Natural killer cell (primary cell): ENCODE measurements at places on chromosomes 3 and 15. TPM values are rescaled to one million over a fixed set of nuclear protein-coding genes. Genes with fewer than 3 reads are reported as not detected.

The TERC gene
- total RNA-seq = 2.7 TPM

The GCSAM gene
- 1.1 TPM for total RNA-seq

The ZNF445 gene
- total RNA-seq = 24.4 TPM

The TNNC1 gene
- total RNA-seq = not detected

The GABRB3 gene
- not detected for total RNA-seq

The RETNLB gene
- not detected for total RNA-seq

The SPCS1 gene
- 52.4 TPM for total RNA-seq

The EOMES gene
- total RNA-seq = 64.0 TPM

The PLS1 gene
- total RNA-seq = 1.2 TPM

The GPR156 gene
- total RNA-seq = 0.75 TPM

The CPNE9 gene
- total RNA-seq = not detected

The FGF7 gene
- total RNA-seq = not detected

The FBN1 gene
- total RNA-seq = 0.54 TPM

The EIF4E3 gene
- 52.2 TPM for total RNA-seq

The DCLK3 gene
- not detected for total RNA-seq

The UACA gene
- total RNA-seq = 2.1 TPM

The HGD gene
- total RNA-seq = 4.0 TPM

The DMXL2 gene
- 6.4 TPM for total RNA-seq

The ADGRG7 gene
- total RNA-seq = not detected

The ZNF80 gene
- total RNA-seq = 2.1 TPM

The CD86 gene
- 4.7 TPM for total RNA-seq

The KNG1 gene
- not detected for total RNA-seq

The GPR171 gene
- 8.2 TPM for total RNA-seq

The ZCWPW2 gene
- not detected for total RNA-seq

The TM6SF1 gene
- total RNA-seq = 10.4 TPM

The SCAANT1 gene
- total RNA-seq = 8.0 TPM

The GOLGA6L24 gene
- not detected for total RNA-seq

The RFC4 gene
- total RNA-seq = 16.8 TPM

The SLC2A2 gene
- total RNA-seq = not detected

The LYZL4 gene
- total RNA-seq = not detected
